ENCODE measurements at places on chromosomes 3 and 15. TPM values are rescaled to one million over a fixed set of nuclear protein-coding genes. Genes with fewer than 3 reads are reported as not detected.

DNA sequence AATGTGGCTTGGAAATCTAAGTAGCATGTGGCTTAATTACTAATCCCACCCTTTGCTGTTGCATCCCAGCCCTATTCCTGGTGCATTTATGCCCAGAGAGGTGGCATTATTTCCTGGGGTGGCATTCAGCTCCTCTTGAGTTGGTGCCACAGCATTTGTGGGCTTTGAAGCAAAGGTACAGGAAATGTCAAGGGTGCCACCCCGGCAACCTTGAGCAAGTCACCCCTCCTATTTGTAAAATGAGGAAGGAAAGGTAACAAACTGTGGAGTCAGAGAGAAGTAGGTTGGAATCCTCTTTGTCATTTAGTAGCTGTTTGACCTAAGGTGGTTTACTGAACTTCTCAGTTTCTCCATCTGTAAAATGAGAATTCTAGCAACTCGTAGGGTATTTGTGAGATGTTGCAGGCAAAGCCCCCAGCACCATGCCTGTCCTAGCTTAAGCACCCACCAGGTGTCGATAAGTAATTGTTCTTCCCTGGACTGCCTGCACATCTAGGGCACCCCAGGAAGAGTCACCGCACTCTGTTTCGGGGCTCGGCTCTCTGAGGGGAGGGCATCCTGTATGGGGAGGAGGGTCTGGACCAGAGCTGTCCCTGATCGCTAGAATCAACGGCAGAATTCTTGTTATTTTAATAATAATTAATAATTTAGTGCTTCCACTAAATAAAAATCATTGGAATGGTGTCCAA, 17.1 kb downstream of the ISG20 start:
- H3K27me3 ChIP-seq: no peaks in the 10 kb centered on the region
- no peak overlapping the region for H3K4me3 ChIP-seq
- H3K27ac ChIP-seq: no peak overlapping the region
- DNase-seq: no peak
- H3K4me1 ChIP-seq: peaks cover 28% of the 10 kb centered on the region
- H3K36me3 ChIP-seq: peaks cover 39% of the 10 kb centered on the region

GRCh38 chr15:53461677-53462076, 297.8 kb downstream of the WDR72 start:
- no peaks in the 10 kb centered on the region for H3K27me3 ChIP-seq
- H3K27ac ChIP-seq: no peak overlapping the region
- H3K4me3 ChIP-seq: no peak overlapping the region
- H3K4me1 ChIP-seq: no peaks in the 10 kb centered on the region
- no peaks in the 10 kb centered on the region for H3K36me3 ChIP-seq

The ITIH4 gene
- 4.5 TPM for total RNA-seq

DNA sequence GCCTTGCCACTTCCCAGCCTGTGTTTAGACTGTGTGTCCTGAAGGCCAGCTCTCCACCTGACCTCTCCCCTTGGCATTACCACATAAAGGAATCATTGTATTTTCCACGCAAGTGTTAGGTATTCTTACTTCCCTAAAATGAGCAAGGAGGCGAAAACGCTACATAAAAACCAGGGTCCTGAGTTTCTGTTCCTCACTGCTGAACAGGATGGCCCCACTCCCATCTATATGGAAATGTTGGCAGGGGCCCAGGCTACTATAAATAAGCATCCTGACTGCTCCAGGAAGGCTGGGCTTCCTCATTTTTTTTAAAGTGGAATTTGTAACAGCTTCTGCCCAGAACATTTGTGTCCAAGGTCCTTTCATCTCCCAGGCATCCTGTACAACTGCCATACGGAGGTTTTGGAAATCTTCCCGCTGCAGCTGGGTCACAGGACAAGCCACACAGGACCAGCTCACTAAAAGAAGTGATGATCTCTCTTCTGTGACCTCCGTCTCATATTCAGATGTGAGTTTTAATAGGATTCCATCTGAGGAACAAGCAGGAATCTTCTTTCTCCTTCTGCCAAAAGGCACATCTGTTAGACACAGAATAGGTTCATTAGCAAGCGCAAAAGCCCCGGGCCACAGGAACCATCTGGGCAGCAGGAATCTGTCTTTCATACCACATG, 56.4 kb upstream of the LIMD1 start:
- DNase-seq: no peak
- H3K27me3 ChIP-seq: no peaks in the 10 kb centered on the region
- peaks cover 7% of the 10 kb centered on the region for H3K36me3 ChIP-seq
- no peak overlapping the region for H3K4me3 ChIP-seq
- H3K27ac ChIP-seq: no peak overlapping the region

The SSUH2 gene
- total RNA-seq: 0.47 TPM

- peak overlapping the region; percentile 54 for H3K4me3 ChIP-seq
- DNase-seq: no peak
- H3K36me3 ChIP-seq: no peaks in the 10 kb centered on the region
- H3K27ac ChIP-seq: no peak overlapping the region
- H3K4me1 ChIP-seq: no peaks in the 10 kb centered on the region
These were observed 138.4 kb downstream of the NUP210 start for GRCh38 chr3:13281507-13282357.
